ENCODE measurements at places on chromosomes 5 and 9.

- DNase-seq = no peak
These were observed 245.9 kb upstream of the PIK3R1 start for GRCh38 chr5:67969631-67970030.

DNA sequence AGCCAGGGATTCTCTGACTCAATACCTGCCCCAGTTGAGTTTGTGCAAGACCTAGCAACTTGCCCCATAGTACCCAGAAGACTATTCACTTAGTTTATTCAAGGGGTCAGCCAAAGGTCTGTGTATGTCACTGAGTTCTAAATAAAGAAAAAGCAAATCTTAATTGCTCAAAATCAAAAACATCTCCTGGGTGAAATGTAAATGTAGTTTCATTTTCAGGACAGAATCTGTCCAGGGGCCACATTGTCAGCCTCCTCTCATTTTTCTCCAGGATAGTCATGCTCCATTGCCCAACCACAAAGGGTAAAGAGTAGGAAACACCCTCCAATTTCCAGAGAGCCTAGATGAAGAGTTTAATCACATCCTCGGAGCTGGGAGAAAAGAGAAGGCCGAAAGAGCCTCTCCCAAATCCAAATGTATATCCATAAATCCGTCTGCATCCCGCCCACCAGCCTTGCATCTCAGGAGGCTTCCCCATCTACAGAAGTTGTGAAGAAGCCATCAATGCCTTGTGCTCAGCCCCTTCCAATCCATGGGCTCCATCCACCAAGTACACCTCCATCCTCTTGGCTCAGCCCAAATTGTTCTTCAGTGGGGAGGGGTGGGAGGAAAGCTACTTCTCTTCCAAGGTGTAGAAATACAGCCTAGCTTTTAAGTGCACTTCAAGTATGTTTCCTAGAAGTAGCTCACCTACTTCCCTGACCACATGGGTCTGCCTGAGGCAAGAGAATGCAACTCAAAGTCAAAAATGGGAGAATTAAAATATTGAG, 26.9 kb downstream of the ADAM19 start:
- DNase-seq = no peak

GRCh38 chr5:102649731-102650130, 105.4 kb upstream of the PAM start:
- DNase-seq = no peak

DNA sequence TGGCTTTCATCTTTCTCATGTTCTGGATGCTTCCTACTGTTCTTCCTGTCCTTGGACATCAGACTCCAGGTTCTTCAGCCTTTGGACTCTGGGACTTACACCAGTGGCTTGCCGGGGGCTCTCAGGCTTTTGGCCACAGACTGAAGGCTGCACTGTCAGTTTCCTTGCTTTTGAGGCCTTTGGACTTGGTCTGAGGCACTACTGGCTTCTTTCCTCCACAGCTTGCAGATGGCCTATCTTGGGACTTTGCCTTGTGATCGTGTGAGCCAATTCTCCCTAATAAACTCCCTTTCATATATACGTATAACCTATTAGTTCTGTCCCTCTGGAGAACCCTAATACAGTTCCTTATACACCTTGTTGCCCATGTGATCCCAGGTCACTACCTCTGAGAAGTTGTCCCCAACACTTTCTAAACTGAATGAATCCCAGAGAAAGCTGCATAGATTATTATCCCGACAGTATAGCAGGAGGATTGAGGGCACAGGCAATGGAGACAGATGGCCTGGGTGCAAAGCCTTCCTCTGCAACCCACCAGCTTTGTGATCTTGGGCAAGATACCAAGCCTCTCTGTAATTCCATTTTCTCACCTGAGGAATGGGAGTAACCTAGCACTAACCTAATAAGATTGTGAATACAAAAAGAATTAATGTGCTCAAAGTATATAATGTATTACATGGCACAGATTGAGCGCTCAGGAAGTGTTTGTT, 449.6 kb upstream of the BRINP1 start:
- DNase-seq = no peak

- no peak for DNase-seq
These were observed 498 bp upstream of the ARHGEF37 start for GRCh38 chr5:149580808-149581191.

DNA sequence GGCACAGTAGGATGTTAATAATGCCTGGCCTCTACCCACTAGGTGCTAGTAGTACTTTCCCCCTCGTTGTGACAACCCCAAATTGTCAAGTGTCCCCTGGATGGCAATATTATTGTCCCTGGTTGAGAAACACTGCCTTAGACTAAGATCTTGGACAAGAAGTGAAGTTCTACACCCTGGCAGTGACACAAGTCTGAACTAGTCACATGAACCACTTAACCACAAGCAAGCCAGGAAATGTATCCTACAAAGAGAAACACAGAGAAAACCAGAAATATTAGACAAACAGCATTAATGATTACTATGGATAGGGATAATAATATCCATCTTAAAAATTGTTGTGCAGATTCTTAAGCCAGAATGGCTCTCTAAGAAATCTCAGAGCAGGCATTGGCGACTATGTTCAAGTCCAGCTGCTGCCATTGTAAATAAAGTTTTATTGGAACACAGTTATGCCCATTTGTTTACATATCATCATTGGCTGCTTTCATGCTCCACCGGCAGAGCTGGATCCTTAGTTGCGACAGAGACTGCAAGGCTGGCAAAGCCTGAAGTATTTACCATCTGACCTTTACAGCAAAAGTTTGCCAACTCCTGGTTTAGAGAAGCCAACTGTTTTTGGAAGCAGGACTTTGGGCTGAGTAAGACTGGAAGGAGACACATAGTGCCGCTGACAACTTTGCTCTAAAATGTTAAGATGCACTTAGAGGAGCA, 80.8 kb downstream of the NTRK2 start:
- no peak for DNase-seq
